NCI-H1694 treated with DMSO at 0.1 percent for 48 hours (cell line): ENCODE measurements at places on chromosomes 3 and 15.

GRCh38 chr3:64900156-64900555, 212.4 kb upstream of the ADAMTS9 start:
- no peak for DNase-seq

DNA sequence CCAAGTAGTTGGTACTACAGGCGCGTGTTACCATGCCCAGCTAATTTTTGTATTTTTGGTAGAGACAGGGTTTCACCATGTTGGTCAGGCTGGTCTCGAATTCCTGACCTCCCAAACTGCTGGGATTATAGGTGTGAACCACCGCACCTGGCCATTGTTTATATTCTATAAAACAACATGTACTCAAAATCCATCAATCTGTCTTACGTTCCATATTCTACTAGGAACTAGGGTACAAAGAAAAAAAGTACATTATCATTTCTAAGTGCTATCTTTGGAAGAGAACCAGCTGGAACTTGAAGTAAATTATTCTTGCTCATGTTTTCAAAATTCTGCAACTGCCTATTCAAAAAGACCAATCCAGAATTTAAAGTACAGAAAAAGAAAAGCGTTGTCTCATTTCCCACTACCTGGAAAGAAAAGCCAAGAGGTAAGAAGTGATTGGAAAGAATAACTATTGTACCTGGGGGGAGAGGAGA, 15.2 kb downstream of the SPPL2A start:
- DNase-seq: no peak

DNA sequence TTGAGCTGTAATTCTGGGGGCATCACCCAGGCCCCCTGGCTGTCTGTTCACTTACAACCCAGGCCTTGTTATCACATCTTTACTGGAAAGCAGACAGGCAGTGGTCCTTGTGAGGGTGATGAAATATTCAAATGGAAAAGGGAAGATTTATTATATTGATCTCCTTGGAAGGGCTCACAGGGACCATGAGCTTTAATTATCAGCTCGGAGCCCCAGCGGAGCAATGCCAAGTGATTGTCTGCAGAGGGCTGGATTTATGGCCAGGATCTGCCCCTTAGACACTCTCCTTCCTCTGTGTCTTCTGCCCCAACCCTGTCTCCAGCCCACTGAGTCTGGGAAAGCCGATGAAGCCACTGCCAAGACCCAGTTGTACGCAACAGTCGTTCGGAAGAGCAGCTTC, 31.9 kb downstream of the CCDC33 start:
- no peak for DNase-seq

- no peak for DNase-seq
Measured at GRCh38 chr3:184741798-184742675, 30.2 kb upstream of the MAGEF1 start.

- no peak for DNase-seq
Measured at GRCh38 chr3:53169832-53170324, 8.9 kb downstream of the PRKCD start.

DNA sequence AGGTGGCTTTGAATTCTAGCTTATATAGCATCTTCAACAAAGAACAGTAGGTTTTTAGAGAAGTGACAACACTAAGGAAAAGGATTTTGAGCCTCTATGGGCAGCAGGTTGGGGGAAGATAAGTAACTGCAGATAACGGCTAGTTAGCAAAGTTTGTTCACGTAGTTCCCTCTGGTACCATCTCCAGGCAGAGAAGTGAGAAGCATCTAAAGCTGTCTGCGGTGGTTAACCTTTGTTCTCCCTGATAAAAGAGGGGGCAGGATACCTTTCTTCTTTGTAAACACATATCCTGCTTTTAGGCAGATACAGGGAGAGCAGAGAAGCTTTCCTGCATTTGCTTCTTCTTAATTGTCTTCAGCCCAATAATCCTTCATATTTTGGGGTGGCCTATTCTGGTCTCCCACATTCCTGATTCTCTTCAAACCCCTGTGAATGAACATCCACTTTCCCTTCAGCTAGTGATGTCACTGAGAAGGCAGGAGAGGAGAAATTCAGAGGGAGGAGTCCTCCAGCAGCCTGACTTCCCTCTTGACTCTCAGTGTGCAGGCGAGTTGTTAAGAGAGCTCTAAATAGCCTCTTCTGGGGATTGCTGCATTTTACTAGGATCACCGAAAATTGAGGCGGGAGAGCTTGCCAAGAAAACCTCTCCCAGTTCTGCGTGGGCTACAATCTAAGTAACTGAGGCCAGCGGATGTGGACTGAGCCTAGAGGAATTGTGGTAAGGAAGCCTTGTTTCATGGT, 393.7 kb upstream of the C2CD4B start:
- DNase-seq: no peak

DNA sequence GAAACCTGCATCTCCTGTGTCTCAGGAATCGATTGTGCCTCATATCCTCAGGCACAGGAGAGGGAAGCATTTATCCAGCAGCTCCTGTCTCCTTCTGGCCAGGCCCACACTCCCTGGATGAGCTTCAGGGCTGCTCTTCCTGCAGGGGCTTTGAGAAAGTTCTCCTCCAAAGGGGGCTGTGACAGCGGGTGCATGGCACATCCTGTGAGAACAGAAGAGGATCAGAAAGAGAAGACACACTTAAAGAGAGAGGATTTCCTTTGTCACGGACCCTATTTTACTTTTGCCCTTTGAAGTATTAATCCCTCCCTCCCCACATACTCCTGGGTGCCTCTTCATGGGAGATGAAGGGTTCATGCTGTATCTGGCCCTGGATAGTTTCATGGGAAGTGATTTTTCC, 46.0 kb downstream of the MFSD1 start:
- DNase-seq: no peak

DNA sequence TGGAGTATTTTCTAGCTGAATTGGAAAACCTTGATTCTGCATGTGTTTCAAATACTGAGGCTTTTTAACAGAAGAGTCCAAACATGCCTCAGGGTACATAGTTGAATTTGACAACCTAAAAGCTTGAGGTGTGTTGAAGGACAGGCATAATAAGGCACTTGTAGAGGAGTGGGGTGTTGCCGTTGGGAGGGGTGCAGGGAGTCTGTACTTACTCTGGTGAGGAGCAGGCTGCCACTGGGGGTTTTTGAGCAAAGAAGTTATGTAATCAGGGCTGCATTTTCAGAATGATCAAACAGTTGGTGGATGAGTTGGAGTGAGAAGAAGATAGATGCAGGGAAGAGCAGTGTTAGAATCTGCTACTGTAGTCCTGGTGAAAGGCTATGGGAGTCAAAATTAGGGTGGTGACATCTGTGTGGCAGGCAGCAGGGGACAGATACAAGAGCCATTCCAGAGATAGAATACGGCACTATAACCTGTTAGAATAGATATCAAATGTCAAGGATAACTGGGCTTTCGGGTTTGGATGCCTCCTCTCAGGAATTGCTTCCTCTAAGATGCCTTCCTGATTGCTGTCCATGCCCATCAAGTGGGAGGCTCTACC, 161.6 kb downstream of the GHSR start:
- no peak for DNase-seq

DNA sequence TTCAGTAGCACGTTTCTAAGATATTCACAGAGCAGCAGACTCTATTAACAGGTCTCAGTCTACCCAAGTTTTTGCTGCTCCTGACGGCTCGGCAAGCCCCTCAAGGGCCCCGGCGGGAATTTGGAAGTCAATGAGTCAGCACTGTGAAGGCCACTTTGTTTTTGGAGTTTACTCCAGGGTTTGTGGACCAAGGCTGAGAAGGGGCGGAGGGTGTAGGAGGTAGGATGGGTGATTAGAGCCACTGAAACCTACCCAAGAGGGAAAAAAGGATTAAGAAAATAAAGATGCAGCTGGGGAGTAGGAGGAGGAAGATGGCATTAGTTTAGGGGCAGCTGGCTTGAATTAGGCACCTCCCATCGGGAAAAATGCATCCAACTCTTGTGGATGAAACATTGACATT, 87.6 kb downstream of the BDH1 start:
- DNase-seq: no peak

GRCh38 chr3:120762615-120763014, 20.1 kb downstream of the GTF2E1 start:
- no peak for DNase-seq

DNA sequence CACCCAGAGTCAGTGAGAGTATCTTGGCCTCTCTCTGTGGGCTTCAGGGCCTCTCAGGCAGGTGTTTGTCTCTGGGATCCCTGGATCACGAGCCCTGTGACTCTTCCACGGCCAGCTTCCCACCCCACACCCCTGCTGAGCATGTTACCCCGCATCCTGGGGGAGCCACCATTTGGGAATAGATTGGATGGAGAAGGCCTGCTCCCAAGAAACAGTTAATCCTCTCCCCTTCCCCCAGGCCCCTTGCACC, 15.5 kb upstream of the SRP14 start:
- DNase-seq: no peak

GRCh38 chr3:76038949-76039348, 253.6 kb upstream of the ZNF717 start:
- no peak for DNase-seq

DNA sequence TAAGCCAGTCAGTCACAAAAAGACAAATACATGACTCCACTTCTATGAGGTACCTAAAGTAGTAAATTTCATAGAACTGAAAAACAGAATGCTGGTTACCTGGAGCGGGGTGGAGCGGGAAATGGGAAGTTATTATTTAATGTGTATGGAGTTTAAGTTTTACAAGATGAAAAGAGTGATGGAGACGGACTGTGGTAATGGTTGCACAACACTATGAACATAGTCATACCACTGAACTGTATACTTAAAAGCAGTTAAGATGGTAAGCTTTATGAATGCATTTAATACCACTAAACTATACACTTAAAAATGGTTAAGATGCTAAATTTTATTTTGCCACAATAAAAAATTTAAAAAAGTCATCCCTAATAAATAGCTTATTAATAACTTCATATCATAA, 23.2 kb downstream of the SFMBT1 start:
- no peak for DNase-seq

- no peak for DNase-seq
Measured at GRCh38 chr15:57677204-57677603, 29.3 kb upstream of the POLR2M start.

DNA sequence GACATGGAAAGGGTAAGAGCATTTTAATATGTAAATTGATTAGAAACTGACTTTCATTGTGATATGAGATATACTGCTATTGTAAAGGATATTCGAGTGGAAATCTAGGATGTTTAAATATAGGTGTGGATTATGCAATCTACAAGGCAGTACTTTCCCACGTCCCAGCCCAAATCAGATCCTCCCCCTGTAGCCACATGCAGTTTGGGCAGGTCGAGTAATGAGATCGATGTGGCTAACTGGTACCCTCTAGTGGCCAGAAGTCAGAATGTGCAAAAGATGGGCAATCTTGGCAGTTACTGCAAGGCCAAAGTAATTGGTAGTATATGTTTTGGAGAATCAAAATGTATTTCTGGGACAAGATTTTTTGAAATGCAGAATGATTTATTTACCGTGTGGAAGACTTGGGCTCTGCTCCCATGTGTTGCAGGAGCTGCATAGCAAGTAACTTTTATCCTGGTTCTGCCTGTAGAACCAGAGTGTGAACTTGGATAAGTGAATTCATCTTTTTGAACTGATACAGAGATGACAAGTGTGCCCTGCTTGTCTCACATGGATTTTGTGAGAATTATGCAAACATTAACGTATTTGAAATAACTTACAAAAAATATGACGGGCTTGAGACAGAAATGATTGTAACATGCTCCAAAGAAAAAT, 94.5 kb upstream of the ADAMTSL3 start:
- peak; percentile 26 for DNase-seq

DNA sequence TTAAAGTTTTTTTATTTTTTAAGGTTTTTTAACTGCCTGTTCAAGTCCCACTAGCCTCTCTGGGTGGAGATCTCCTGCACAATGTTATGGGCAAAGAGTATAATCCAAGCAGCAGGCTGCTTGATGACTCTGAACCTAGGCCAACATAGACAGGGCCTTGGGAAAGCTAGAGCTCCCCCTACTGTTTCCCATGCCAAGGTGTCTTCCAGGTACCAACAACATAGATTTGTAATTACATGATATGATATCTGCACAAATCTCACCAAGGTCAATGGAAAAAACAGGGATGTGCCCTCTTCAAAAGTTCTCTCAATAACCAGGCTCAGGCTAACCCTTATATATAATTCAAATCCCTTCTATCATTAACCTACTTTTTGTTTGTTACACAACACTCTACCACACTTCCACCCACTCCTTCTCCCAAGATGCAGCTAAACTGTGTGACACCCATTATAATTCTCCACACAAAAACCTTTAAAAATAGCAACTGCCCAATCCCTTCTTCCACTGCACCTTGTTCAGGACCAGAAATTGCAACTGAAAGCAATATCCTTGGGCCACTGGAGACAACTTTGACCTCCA, 43.8 kb downstream of the RBM15B start:
- DNase-seq: peak; percentile 11

GRCh38 chr15:101434032-101434920, 55.2 kb downstream of the PCSK6 start:
- no peak for DNase-seq

DNA sequence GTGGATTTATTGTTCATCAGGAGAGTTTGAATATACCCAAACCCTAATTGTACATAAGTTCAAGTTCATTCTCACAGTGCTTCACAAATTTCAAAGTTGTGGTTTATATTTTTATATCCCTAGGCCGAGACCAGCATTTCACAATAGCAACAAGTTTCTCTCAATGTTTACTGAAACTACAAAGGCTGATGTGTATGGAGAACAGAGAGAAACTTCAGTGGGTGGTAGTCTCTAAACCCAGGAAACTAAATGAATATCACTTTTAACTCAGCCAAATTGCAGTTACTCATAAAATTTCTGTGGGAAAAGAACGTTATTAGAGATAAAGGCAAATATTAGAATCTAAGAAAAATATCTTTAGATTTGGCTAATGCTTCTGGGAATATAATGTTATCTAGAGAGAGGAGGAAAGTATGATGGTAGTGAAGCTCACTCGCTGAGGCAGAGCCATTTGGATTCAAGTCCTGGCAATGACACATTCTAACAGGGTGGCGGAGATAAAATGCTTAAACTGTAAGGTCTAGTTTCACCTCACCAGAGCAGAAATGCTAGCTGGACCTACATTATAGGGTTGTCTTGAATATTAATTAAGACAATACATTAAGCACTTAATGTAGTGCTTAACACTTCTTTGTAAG, 514.8 kb downstream of the EPHA3 start:
- no peak for DNase-seq

DNA sequence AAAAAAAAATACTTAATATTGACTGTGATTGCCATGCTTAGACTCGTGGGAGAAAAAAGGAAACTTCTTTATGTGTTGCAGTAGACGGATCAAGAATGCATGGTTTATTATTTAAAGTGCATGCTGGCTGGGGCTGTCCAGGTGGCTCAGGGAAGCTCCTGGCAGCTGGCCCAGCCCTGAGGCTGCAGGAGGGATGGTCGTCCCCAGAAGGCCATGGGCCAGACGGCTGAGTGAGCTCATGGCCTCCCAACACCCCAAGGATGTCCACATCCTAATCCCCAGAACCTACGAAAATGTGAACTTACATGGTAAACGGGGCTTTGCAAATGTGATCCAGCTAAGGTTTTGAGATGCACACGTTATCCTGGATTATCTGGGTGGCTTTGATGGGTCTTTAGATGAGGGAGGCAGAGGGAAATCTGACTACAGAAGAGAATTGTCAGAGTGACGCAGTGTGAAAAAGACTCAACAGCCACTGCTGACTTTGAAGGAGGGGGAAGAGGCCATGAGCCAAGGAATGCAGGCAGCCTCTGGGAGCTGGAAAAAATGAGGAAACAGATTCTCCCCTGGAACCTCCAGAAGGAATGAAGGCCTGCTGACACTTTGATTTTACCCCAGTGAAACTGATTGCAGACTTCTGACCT, 29.8 kb downstream of the ADAMTS17 start:
- DNase-seq: no peak
